ENCODE measurements at places on chromosomes 12 and 14.

- no peak for DNase-seq
Observed at GRCh38 chr12:48075832-48076231, 30.0 kb downstream of the SENP1 start.

DNA sequence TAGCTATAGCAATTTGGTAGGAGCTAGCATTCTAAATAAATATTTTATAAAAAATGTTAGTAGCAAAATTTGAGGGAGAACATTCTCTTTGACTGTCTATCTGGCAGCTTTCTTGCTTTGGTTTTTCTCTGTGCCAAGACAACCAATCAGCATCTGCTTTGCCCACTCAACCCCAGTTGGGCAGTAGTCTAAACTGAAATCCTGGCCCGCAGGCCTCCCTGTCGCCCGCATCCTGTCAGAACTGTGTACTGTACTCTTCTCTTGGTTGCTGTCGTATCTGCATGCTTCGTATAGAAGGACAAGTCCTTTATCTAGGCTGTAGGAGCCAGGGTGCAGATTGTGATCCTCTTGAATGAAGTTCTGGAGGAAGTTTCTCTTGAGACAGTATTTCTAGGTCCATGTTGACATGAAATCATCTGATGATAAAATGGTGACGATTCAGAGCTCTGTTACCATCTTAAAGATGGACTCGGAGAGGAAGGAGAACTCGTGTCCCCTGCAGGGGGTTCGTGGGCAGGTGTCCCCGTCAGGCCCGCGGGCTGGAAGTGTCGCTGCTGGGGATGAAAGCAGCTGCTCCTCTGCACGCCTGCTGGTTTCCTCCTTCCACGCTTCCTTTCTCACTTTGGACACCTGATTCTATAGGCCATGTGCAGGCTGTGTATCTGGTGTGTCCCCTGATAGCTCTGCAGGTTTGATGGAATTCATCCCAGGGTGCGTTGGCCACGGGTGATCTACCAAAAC, 34.6 kb downstream of the XRCC3 start:
- DNase-seq = no peak

DNA sequence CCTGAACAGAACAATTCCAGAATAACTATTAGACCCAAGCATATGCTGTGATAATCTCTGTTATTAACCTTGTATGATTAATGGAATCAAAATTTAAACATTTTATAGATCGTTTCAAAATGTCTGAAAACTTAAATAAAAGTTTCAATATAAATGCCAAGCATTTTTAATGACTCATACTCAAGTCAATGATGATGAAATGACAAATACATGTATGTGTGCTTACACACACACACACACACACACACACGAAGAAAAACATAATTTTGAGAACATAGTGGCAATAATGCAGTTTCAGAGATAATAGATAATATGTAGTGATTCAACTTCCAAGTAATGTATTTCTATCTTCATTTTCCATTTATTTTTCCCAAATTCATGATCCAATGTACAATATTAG, 384.9 kb upstream of the FOXG1 start:
- no peak for DNase-seq

DNA sequence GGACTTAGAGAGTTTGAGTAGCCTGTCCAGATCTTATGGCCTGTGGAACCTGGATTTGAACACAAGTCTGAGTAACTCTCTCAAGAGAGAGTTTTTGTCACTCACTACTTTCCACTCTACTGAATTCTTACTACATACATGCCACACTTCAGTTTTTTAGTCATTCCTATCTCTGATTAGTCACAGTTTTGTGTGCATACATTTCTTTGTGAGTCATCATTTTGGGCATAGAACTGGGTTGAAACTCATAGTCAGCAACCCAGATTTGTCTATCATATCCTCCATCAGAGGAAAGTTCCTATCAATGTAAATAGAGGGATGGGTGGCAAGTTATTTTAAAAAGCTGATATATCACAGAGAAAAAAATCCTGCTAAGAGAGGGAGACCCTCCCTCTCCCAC, 42.9 kb downstream of the FLRT2 start:
- no peak for DNase-seq
